Hypothalamus (tissue), 51 donors: ENCODE measurements at places on chromosomes 4 and X.

DNA sequence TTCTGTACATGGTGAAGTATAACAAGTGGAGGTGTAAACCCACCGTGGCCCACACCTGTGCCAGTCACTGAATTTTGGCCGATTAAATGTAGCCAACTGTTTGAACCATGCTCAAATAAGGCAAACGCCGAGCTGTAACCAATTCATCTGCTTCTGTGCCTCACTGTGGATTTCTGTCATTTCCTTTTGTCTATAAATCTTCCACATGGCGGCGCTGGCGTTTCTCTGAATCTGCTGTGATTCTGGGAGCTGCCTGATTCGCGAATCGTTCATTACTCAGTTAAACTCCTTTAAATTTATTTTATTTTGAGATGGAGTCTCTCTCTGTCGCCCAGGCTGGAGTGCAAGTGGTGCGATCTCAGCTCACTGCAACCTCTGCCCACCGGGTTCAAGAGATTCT, 19.2 kb downstream of the SUPT20HL2 start:
- DNase-seq: no peak

GRCh38 chrX:41921492-41922430, 1.6 kb downstream of the CASK start:
- DNase-seq: no peak

DNA sequence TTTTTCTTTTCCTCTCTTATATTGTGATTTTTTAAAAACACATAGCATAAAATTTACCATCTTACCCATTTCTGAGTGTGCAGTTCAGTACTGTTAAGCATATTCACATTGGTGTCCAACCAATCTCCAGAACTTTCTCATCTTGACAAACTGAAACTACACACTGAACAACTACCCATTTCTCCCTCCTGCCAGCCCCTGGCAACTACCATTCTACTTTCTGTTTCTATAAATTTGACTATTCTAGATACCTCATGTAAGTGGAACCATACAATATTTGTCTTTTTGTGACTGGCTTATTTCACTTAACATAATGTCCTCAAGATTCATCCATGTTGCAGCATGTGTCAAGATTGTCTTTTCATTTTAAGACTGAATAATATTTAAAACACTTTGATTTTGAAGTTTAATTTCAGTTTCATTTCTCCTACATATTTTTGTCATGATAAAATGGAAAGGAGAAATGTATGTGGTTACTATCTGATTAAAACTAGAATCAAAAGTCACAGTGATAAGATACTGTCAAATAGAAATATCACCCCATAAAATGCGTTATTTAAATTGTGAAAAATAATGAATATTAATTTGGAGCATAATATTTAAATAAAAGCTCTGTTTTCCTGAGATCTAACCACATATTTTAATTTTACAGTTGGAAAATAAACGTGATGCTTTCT, 122.8 kb downstream of the DIPK2B start:
- DNase-seq: no peak

- DNase-seq: no peak
Measured at GRCh38 chr4:168408620-168409019, 71.7 kb downstream of the DDX60L start.

- DNase-seq: no peak
Measured at GRCh38 chrX:152537373-152537772, 86.3 kb upstream of the GABRA3 start.

DNA sequence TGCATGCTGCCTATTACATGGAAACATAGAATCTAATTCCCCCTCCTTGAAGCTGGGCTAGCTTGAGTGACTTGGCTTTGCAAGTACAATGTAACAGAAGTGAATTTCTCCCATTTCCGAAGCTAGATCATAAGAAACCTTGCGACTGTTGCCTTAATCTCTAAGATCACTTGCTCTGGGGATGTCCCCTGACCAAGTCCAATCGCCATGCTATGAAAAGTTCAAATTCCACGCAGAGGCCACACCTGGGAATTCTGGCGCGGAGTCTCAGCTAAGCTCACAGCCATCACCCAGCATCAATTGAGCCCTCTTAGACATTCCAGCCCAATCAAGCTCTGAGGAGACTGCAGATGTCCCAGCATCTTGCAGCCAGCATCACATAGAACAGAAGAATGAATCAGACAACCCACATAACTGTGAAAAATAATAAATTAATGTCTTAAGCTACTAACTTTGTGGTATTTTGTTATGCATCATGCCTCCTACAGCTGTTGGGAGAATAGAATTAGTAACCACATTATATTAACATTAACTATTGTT, 27.0 kb downstream of the GPM6A start:
- no peak for DNase-seq

GRCh38 chrX:50579955-50580354, 109.3 kb upstream of the DGKK start:
- DNase-seq: no peak

DNA sequence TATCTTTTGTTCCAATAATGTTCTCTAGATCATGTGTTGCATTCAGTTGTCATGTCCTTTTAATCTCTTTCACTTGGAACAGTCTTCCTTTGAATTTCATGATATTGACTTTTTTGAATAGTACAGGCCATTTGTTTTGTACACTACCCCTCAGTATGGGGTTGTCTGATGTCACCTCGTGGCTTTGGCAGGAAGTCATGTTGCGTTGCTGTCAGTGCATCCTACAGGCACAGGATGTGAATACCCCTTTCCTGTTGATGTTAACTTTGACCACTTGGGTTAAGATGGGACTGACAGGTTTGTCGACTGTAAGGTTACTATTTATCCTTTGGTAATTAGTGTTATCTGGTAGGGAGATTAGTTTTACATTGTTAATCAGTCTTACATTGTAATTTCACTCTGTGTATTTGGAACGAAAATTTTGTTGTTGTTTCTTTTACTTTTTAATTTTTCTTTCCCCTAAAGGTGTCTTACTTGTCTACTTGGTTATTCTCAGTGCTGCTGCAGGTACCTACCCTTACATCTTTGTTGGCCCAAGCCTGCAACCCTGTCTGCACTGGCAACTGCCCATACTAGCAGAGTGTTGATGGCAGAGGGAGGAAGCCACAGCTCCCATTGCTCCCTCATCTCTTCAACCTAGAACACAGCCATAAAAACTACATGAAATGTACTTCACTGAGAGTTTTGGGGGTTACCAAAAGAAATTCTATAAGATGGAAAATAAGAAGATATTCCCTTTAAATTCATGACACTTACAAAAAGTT, 14.7 kb upstream of the ATP8A1 start:
- no peak for DNase-seq

GRCh38 chr4:120055162-120055561, 11.5 kb downstream of the MAD2L1 start:
- DNase-seq: no peak

- DNase-seq: no peak
Measured at GRCh38 chrX:153336121-153336894, 2.4 kb downstream of the ZNF275 start.

DNA sequence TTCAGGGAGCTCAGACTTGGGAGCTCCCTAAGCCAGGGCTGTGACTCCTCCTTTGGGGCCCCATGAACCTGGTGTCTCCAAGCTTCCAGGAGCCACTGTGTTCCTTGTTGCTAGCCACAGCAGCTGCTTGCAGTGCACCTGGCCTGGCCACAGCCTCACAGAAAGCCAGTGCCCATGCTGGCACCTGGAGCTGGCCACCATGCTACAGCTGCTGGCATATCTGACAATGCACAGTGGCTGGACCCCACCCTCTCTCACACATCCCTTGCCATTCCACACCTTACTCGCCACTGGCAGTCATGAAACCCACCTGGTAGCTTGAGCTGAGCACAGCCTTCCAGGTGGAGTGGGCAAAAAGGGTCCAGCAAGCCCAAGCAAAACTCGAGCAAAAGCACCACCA, 441.7 kb downstream of the ARAP2 start:
- DNase-seq: no peak

DNA sequence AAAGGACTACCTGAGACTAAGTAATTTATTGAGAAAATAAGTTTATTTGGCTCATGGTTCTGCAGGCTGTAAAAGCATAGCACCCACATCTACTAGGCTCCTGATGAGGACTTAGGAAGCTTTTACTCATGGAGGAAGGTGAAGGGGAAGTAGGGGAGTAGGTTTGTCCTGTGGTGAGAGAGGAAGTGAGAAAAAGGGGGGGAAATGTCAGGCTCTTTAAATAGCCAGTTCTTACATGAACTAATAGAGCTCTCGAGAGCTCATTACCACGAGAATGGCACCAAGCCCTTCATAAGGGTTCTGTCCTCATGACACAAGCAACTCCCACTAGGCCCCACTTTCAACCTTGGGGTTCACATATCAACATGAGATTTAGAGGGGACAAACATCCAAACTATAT, 125.5 kb upstream of the NRK start:
- no peak for DNase-seq

- DNase-seq: no peak
Measured at GRCh38 chrX:20431486-20431885, 164.8 kb upstream of the RPS6KA3 start.

GRCh38 chrX:21905313-21905712, 35.2 kb upstream of the SMS start:
- no peak for DNase-seq

DNA sequence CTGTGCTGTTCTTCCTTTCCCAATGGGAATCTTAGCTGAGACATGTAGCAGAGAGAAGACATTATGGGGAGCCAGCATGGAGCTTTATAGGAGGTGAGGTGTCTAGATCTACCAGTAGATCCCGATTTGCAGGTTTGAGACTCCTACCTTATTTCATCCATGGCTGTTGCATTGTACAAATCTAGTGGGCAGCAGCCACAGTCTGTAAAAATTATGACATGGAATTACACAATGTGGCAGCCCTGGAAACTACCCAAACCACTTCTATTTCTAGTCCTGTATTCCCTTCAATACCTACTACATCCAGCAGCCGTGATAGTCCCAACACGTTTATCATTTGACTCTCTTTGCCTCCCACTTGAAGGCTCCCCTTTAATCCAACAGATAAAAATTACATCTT, 8.1 kb downstream of the ATP7A start:
- no peak for DNase-seq

GRCh38 chr4:119493419-119493818, 135.2 kb downstream of the PDE5A start:
- DNase-seq: no peak

- no peak for DNase-seq
Measured at GRCh38 chr4:3340700-3341083, 47.9 kb downstream of the RGS12 start.

- DNase-seq: no peak
Measured at GRCh38 chr4:11505221-11505971, 76.7 kb upstream of the HS3ST1 start.

DNA sequence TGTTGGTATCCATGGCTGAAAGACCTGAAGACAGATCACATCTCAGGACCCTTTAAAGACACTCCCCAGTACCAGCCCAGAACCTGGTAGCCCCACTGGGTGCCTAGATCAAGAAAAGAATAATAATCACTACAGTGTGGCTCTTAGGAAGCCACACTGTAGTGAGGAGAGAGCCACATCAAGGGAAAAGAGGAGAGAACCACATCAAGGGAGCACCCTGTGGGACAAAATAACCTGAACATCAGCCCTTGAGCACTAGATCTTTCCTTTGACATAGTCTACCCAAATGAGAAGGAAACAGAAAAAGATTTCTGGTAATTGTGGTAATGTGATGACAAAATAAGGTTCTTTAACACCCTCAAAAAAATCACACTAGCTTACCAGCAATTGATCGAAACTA, 15.3 kb downstream of the RTL3 start:
- DNase-seq: no peak

DNA sequence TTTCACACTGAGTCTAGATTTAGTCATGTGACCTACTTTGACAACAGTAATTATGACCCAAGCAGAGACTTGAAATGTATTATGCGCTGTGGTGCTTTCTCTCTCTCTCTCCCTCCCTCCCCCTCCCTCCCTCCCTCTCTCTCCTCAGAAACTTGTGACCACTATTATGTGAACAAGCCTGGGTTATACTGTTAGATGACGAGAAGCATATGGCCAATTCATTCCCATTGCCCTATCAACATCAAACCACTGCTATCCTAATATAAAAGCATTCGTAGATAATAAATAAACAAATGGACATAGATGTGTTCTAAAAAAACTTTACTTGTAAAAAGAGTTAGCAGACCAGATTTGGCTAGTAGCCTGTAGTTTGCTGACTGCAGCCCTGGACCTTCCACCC, 18.2 kb downstream of the FTHL17 start:
- no peak for DNase-seq

GRCh38 chr4:155433636-155434360, 57.0 kb upstream of the MAP9 start:
- DNase-seq: no peak

GRCh38 chrX:21985332-21985777, 44.8 kb downstream of the SMS start:
- DNase-seq: peak; percentile 10

DNA sequence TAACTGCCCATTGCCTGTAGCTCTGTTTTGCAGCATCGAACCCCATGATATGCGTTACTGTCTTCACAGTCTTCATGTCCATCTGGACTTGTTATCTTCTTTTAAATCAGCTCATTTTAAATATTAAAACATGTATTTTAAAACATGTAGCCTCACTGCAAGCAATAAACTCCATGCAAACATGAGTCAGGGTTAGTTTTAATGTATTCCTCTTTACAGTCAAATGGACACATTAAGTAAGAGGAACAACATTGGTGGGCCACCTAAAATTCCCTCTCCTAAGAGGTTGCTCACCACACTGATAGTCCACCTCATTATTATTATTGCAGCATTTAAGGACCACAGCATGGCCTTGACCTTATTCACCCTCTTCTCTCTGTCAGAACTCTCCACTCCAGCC, 74.1 kb downstream of the CLCN5 start:
- no peak for DNase-seq

GRCh38 chr4:93313197-93313596, 515.4 kb upstream of the ATOH1 start:
- DNase-seq: no peak

DNA sequence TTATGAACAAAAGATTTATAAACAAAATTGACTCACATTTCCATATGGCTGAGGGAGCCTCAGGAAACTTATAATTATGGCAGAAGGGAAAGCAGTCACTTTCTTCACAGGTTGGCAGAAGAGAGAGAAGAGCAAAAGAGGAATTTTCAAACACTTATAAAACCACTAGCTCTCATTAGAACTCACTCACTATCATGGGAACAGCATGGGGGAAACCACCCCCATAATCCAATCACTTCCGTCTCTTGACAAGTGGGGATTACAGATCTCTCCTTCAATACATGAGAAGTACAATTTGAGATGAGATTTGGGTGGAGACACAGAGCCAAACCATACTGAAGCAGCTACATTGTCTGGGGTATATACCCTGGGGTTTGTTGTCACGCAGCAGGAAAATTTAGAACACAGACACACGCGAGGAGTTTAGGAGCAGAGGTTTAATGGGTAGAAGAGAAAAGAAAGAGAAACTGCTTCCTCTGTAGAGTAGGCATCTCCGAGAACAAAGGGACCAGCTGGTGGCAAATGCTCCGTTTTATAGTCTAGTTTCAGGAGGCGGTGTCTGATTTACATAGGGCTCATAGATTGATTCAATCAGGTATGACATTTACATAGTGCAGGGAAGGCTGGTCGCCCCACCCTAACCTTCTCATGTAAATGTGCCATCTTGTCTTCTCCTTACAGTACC, 2277.7 kb upstream of the AGA start:
- no peak for DNase-seq

- no peak for DNase-seq
Measured at GRCh38 chr4:83865417-83866150, 329.7 kb downstream of the GPAT3 start.
